ENCODE measurements at places on chromosomes 12 and 14.

GRCh38 chr14:74203639-74204038 lies 35.6 kb upstream of the VSX2 start:
- H3K4me1 ChIP-seq, result no peaks in the 10 kb centered on the region
- no peak overlapping the region for H3K27ac ChIP-seq
- no peak for DNase-seq
- no peak overlapping the region for H3K4me3 ChIP-seq
- no peaks in the 10 kb centered on the region for H3K36me3 ChIP-seq

DNA sequence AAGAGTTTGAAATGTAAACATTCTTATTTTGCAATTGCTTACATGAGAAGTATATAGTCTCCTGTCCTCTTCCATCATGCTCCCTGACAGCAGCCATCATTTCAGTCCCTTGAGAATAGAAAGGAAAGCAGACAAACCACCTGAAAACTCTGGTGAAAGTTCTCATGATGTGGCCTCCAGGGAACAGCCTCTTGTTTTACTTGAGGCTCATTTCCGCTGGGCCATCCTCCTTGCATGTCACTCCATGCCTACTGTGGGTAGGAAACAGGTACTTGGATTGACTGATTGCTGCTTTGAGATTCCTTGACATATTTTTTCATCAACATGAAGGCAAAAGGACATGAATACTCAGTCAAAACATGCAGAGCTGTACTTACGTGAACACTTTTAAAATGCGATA lies 6.0 kb downstream of the SYT1 start:
- H3K27me3 ChIP-seq, result peaks cover 40% of the 10 kb centered on the region
- H3K36me3 ChIP-seq, result no peaks in the 10 kb centered on the region
- H3K4me1 ChIP-seq, result no peaks in the 10 kb centered on the region
- DNase-seq, result no peak
- no peak overlapping the region for H3K4me3 ChIP-seq

- H3K4me3 ChIP-seq, result no peak overlapping the region
- no peaks in the 10 kb centered on the region for H3K27me3 ChIP-seq
- no peaks in the 10 kb centered on the region for H3K4me1 ChIP-seq
- no peak for DNase-seq
- H3K36me3 ChIP-seq, result no peaks in the 10 kb centered on the region
- H3K27ac ChIP-seq, result no peak overlapping the region
Observed at GRCh38 chr12:1801303-1801975, 18.9 kb upstream of the LRTM2 start.

- peak; percentile 69 for DNase-seq
- no peaks in the 10 kb centered on the region for H3K27me3 ChIP-seq
- peak overlapping the region; percentile 54 for H3K27ac ChIP-seq
Observed at GRCh38 chr12:124030510-124030909, 57.5 kb downstream of the ZNF664 start.

- H3K27me3 ChIP-seq, result no peaks in the 10 kb centered on the region
- no peak overlapping the region for H3K4me3 ChIP-seq
- H3K27ac ChIP-seq, result no peak overlapping the region
- no peak for DNase-seq
- peaks cover 3% of the 10 kb centered on the region for H3K4me1 ChIP-seq
- H3K36me3 ChIP-seq, result no peaks in the 10 kb centered on the region
Observed at GRCh38 chr14:61065656-61066055, 84.6 kb downstream of the SLC38A6 start.

- DNase-seq, result no peak
- no peak overlapping the region for H3K4me3 ChIP-seq
- H3K36me3 ChIP-seq, result no peaks in the 10 kb centered on the region
- H3K4me1 ChIP-seq, result no peaks in the 10 kb centered on the region
Observed at GRCh38 chr12:96529912-96530311, 40.5 kb downstream of the CFAP54 start.

DNA sequence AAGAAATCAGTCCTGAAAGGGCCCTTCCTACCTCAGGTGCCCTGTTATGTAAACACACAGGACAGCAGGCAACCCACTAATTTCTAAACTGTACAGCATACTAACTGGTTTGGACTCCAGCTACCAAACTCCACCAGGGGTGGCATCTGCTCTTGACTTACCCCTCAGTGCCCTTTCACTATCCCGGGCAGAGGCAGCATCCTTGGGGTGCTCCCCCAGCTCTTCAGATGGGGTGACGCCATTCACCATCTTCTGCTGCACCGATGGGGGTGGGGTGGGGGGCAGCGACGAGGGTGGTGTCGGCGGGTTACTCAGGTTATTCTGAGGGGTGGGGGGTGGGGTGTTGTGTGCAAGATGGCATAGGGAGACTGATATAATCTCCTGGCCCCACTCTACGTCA lies 11.5 kb upstream of the PRKAG1 start:
- peaks cover 69% of the 10 kb centered on the region for H3K36me3 ChIP-seq
- no peaks in the 10 kb centered on the region for H3K27me3 ChIP-seq
- no peak for DNase-seq
- H3K4me1 ChIP-seq, result no peaks in the 10 kb centered on the region
- no peak overlapping the region for H3K4me3 ChIP-seq
- no peak overlapping the region for H3K27ac ChIP-seq

DNA sequence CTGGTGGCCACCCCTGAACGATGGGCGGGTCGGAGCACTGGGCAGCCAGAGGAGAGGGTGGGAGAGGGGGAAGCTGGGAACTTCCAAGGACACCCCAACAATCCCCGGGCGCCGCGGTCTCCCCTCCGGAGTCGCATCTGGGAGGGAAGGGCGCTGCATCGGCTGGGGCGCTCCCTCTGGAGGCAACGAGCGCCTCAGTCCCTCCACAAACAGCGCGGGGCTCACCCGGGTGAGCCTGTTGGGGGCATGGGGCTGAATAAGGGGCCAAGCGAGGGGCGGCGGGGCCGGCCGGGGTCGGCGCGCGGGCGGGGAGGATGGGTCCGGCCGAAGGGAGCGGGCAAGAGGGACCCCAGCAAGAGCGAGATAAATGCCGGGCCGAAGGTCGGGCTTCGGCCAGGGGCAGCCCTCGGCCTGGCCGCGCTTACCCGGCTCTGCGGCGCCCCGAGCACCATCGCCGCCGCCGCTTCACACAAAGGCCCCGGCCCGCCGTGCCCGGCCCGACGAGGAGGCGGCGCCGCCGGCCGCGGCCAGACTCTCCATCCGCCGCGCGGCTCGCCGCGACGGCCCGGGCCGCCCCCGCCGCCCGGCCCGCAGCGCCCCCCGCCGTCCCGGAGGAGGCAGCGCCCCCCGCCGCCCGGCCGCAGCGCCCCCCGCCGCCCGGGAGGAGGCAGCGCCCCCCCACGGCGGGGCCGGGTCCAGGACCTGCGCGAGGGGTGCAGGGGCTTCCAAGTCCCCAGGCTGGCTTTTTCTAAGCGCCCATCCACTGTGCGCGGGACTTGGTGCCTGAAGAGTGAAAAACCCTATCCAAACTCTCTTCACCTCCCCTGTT lies at the start of gene ZBTB39:
TSS of gene ZBTB39 (minus strand) at position 567 of the 829 bp plus-strand sequence. CDS start 1,629 bp downstream, outside the sequence.
- H3K4me3 ChIP-seq, result peak within 1 kb of the TSS; percentile 71
- peaks cover 20% of the 10 kb centered on the region for H3K4me1 ChIP-seq
- peaks cover 9% of the 10 kb centered on the region for H3K36me3 ChIP-seq
- no peaks in the 10 kb centered on the region for H3K27me3 ChIP-seq
- H3K27ac ChIP-seq, result peak within 1 kb of the TSS; percentile 71

GRCh38 chr12:53743266-53744129 lies 8.3 kb downstream of the CISTR start:
- H3K4me3 ChIP-seq, result no peak overlapping the region
- H3K4me1 ChIP-seq, result no peaks in the 10 kb centered on the region
- H3K27ac ChIP-seq, result no peak overlapping the region
- peak; percentile 79 for DNase-seq
- H3K27me3 ChIP-seq, result peaks cover 90% of the 10 kb centered on the region

- no peak overlapping the region for H3K4me3 ChIP-seq
- H3K4me1 ChIP-seq, result no peaks in the 10 kb centered on the region
- DNase-seq, result no peak
- no peaks in the 10 kb centered on the region for H3K27me3 ChIP-seq
Observed at GRCh38 chr12:131464081-131464480, 246.8 kb upstream of the SFSWAP start.

- no peak overlapping the region for H3K27ac ChIP-seq
- no peaks in the 10 kb centered on the region for H3K4me1 ChIP-seq
- no peak for DNase-seq
- H3K4me3 ChIP-seq, result no peak overlapping the region
- no peaks in the 10 kb centered on the region for H3K36me3 ChIP-seq
Observed at GRCh38 chr14:77206261-77206824, 24.7 kb downstream of the TMEM63C start.

DNA sequence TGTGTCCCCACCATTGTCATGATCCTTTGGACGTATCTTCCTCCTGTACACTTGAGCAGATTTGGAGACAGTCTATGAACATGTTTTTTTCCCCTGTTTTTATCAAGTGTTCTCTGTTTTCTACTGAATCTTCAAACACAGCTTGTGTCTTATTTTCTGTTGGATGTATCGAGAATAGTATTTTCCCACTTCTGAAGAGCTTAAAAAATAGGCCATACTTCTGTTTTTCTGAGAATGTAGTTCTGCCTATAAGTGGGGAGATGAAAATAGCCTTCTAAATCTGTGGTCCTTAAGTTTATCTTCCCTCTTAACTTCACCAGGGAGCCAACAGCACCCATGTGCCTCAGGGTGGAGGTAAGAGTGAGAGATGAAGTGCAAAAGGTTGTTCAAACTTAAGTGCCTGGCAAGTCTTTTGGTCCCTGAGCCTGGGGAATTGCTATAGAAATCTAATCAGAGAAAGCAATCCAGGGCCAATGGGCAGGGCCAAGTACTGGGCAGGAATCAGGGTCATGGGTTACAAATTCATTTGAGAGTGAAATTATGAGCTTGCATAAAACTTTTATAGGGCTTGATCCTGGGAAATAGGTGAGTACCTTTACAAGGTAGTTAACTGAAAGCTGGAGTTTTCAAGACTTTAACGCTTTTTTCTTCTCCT lies 58.9 kb downstream of the ARF6 start:
- H3K27ac ChIP-seq, result peak overlapping the region; percentile 20
- no peak for DNase-seq
- H3K27me3 ChIP-seq, result no peaks in the 10 kb centered on the region

DNA sequence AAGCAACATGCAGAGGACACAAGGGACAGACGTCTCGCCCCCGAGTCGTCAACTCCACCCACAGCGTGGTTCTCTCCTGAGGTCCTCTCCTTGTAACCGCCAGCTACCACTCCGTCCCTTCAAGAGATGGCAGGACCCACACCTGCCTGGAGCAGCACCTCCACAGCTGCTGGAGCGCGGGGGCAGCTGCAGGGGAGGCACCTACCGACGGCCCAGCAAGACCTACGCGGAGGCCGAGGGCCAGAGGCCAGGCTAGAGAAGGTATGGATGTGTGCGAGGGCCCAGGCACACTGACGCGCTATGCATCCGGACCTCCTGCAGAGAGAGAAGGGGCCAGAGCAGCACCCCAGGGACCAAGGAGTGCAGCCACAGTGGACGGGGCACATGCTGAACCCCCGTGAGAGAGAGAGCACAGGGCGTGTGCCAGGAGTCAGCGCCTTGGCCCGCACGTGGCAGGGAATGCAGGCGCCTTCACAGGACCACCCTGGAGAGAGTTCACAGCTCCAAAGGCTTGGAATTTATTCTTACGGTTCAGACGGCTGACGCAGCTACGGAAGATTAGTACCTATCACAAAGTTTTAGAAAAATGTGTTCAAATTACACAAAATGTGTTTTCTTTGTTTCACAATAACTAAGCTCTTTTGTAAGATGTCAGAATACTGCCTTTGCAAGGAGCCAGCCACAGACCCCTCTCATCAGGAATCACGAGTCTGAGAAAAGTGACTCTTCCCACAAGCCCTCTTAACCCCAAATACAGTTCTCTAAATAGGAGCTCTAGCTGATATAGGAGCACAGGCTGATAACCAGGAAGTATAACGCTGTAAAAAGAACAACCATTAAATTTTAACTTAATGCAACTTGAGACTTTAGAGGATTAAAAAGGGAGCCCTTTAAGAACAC lies 36.8 kb downstream of the CDC42BPB start:
- no peak overlapping the region for H3K4me3 ChIP-seq
- H3K4me1 ChIP-seq, result no peaks in the 10 kb centered on the region
- H3K27ac ChIP-seq, result no peak overlapping the region
- H3K27me3 ChIP-seq, result no peaks in the 10 kb centered on the region
- DNase-seq, result no peak
- H3K36me3 ChIP-seq, result no peaks in the 10 kb centered on the region

DNA sequence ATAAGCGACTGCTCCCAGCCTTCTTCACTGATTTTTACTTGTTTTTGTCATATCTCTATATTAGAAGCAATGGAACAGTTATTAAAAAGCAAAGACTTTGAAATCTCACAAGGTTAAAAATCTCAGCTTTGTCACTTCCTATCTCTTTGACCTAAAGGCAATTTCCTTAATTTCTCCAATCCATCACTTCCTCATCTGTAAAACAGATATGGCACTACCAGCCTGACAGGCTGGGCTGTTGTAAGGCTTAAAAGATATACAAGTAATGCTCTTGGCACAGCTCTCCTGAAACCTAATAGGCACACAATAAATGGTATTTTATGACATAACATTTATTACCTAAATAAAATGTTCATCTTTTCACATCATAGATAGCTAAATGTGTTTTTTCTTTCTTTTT lies 25.6 kb downstream of the ATXN2 start:
- no peak for DNase-seq
- H3K36me3 ChIP-seq, result no peaks in the 10 kb centered on the region
- H3K27me3 ChIP-seq, result no peaks in the 10 kb centered on the region
- H3K4me3 ChIP-seq, result no peak overlapping the region

DNA sequence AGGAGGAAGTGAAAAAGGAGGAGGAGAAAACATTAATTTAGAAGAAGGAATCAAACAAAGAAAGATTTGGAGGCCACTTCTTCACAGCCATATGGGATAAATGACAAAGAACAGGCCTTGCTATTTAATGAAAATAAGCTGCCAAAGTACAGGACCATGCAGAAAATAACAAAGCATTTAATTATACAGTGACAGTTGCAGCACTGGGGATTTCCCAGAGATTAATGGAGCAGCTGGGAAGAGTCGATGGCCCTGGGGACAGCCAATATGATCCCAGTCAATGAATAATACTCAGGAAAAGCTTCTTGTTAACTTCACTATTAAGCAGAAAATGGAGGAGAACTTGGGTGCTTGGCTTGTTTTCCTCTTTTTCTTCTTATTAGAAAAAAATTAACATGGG lies 34.6 kb downstream of the RERG start:
- no peaks in the 10 kb centered on the region for H3K27me3 ChIP-seq
- H3K4me3 ChIP-seq, result no peak overlapping the region
- no peak overlapping the region for H3K27ac ChIP-seq
- no peak for DNase-seq

GRCh38 chr12:122250047-122250446 lies 16.2 kb downstream of the VPS33A start:
- no peak overlapping the region for H3K4me3 ChIP-seq
- no peaks in the 10 kb centered on the region for H3K27me3 ChIP-seq

DNA sequence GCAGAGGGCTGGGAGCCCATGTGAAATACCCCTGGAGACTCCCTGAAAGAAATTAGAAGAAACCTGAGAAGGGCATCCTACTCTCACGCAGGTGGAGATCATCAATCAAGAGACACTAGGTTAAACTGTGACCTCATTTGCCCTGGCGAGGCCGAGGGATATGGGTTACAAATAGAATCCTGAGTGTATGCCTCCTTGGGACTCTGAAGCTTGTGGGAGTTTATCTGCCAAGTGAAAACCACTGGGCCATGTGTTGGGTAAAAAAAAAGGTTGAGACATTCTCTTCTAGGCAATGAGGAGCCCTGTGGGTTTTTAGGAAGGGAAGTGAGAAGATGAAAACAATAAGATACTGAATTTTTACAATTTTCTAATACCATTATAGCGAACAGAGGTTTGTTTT lies 160.7 kb upstream of the ARID2 start:
- DNase-seq, result peak; percentile 12
- no peaks in the 10 kb centered on the region for H3K27me3 ChIP-seq

Measured in cardiac muscle cell (in vitro differentiated cells and primary cell).